Mesothelial cell of epicardium (in vitro differentiated cells): ENCODE measurements at places on chromosomes 5 and 9.

- no peaks in the 10 kb centered on the region for H3K36me3 ChIP-seq
- no peak overlapping the region for H3K27ac ChIP-seq
- peaks cover 18% of the 10 kb centered on the region for H3K4me1 ChIP-seq
- DNase-seq, result no peak
- H3K4me3 ChIP-seq, result no peak overlapping the region
These were observed 95.6 kb upstream of the ZNF608 start for GRCh38 chr5:124841829-124842712.

DNA sequence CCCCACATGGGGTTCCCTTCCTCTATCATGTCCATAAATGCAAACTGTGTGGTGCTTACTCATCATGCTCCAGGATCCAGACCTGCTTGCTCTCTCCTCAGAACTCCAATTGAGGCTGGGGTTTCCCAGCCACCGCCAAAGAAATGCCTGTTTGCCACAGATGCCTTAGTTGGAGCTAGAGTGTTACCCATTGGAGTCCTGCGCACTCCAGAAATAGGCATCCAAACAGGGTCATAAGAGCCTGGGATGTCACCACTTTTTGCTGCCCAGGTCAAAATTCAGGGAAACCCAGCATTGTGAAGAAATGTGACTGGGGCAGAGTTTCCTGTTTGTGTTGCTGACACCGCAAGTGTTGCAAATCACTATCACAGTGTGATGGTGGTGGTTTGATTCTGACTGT, 60.7 kb upstream of the SPDL1 start:
- peaks cover 51% of the 10 kb centered on the region for H3K27me3 ChIP-seq
- no peaks in the 10 kb centered on the region for H3K4me1 ChIP-seq
- DNase-seq, result no peak
- no peak overlapping the region for H3K27ac ChIP-seq
- H3K4me3 ChIP-seq, result no peak overlapping the region

DNA sequence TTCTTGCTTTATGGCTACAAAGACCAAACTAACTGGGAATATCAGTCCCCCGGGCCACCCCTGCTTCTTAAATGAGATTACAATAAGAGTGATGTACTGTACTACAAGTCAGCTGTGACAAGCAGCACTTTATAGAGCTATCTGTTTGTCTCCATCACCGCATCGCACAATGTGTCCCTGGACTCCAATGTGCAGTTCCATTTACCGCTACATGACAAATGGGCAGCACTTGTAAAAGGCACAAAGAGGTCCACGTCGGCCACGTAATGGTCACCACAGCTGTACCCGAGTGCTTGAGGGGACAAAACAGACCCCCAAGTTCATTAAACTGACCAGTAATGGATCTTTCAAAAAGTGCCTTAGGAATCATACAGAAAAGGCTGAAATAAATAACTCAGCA, 54.1 kb downstream of the PSMB7 start:
- H3K4me3 ChIP-seq, result no peak overlapping the region
- DNase-seq, result no peak
- no peaks in the 10 kb centered on the region for H3K4me1 ChIP-seq
- H3K36me3 ChIP-seq, result peaks cover 4% of the 10 kb centered on the region
- H3K27me3 ChIP-seq, result no peaks in the 10 kb centered on the region

GRCh38 chr5:66273121-66273520, 129.0 kb downstream of the SREK1 start:
- H3K36me3 ChIP-seq, result no peaks in the 10 kb centered on the region
- no peak overlapping the region for H3K27ac ChIP-seq
- H3K27me3 ChIP-seq, result peaks cover 49% of the 10 kb centered on the region
- H3K4me3 ChIP-seq, result no peak overlapping the region
- no peak for DNase-seq
